Right hindlimb (tissue), 1 donor: ENCODE measurements at places on chromosomes 1 and 21.

GRCh38 chr1:18727956-18728355 lies 97.3 kb downstream of the PAX7 start:
- DNase-seq: no peak

- DNase-seq: peak; percentile 90
Observed at GRCh38 chr1:207885129-207886032, 25.5 kb downstream of the CD34 start.

DNA sequence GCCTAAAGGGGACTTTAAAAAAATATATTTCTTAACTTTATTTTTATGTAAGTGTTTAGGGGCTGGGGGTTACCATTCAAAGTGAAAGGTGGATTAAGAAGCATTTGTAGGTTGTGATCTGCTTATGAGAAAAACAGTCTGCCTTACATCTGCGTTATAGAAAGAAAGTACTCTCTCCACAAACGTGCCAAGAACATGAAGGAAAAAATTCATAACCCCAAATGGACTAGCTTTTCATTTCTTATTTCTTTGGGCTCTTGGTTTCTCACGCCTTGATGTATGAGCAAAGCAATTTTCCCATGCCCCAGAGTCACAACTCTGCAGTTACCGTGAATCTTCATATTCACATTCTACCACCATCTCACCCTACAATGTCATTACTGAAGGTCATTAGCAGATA lies 1165.1 kb upstream of the ADGRL4 start:
- no peak for DNase-seq

DNA sequence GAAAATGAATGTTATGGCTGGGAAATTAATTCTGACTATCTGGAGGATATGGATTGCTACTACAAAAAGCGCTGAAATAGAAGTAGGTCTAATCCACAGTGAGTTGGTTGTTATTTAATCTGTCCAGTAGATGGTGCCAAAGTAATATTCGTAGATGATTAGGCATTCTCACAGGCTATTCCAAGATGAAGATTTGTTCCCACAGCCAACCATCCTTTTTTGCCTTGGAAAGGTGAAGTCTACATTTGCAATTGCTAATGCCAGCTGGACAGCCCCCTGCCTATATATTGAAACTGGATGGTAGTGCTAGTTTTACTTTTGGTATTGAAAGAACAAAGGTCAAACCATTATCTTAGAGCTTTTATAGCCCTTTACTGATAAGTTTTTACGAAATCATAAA lies 43.8 kb downstream of the RBM11 start:
- DNase-seq: no peak

DNA sequence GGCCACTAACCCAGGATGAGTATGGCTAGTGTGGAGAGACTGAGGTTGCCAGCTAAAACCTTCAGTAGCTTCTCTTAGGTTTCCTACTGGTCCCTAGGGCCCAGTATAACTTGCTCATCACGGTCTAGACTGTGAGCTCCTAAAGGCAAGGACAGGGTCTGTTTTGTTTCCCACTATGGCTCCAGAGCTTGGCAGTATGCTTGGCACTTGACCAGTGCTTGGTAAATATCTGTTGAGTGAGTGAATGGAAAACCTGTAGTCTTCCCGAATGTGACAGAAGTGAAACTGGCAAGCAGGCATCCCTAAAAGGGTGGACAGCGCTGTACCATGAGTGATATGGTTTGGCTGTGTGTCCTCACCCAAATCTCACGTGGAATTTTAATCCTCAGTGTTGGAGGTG lies 13.1 kb upstream of the PARS2 start:
- DNase-seq: no peak

- peak; percentile 49 for DNase-seq
Observed at GRCh38 chr1:47578721-47579419, 141.0 kb downstream of the FOXD2 start.

DNA sequence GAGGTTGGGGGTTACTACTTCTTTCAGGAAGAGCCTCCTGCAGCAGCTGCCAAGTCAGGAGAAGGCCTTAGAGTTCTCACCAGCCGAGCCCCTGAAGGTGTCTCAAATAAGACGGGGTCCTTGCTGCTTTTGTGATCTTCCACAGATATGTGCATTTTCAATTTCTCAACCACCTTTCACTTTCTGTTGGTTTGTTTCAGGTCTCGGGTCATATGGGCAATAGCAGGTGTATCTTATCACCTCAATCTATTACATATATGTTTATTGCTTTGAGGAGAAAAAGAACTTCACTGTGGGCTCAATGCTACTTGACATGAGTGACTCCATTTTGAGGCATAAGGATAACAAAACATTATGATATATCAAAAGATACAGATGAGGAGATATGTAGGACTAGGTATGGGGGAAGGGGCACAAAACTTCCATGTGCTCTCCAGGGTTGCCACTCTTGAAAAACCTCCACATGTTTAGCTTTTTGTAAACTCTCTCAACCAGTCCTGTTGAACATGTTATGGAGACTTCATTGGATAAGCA lies 1171.4 kb upstream of the ADGRL2 start:
- DNase-seq: no peak

DNA sequence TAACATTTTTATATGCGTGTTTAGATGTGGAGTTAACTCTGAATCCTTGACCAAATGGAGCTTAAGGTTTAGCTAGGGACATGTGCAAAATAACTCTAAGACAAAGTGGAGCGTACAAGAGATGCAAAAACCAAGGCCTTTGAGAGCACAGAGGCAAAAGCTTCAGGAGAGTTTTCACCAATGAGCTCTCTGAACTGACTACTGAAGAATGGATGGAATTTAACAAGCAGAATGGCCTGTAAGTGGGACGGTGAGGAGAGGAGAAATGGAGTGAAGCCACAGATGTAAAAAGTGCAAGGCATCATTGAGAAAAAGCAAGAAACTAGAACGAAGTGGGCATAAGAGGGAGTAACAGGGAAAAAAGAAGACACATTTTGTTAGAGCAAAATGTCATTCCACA lies 260.0 kb downstream of the RGS7 start:
- DNase-seq: no peak

DNA sequence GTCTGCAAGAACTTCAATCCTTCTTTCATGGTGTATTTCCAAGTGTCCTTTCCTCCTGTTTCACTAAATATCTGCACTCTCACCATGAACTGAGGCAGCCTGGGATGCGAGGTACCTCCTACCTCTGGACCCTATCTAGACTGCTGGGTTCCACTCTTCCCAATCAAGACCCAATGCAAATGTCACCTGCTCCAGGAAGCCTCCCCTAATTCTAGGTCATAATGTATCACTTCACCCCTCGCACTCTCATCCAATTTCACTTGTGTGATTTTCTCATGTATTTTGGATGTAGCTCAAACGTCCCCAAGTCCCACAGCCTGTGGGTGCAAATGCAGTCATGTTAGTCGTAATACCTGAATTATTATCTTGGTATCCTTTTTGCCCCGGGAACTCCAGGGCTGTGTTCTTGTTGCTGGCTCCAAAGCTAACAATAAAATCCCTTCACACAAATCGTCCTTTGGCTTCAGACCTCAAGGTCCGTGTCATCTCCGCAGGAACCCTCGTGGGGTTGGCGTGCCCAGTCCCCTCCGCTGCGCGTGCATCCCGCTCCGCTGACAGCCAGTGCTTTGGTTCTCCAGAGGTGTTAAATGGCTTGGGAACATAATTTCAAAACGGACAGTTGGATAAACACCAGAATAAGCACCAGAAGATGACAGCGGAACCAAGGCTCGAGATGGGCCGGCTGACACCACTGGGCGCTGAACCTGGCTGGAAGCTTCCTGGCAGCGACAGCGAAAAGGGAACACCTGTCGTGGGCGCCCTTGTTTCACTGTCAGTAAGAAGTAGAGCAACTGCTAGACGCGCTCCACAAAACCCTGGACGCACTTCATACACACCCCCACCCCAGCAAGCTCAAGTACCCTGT lies 1.0 kb upstream of the BACH1 start:
- DNase-seq: no peak

DNA sequence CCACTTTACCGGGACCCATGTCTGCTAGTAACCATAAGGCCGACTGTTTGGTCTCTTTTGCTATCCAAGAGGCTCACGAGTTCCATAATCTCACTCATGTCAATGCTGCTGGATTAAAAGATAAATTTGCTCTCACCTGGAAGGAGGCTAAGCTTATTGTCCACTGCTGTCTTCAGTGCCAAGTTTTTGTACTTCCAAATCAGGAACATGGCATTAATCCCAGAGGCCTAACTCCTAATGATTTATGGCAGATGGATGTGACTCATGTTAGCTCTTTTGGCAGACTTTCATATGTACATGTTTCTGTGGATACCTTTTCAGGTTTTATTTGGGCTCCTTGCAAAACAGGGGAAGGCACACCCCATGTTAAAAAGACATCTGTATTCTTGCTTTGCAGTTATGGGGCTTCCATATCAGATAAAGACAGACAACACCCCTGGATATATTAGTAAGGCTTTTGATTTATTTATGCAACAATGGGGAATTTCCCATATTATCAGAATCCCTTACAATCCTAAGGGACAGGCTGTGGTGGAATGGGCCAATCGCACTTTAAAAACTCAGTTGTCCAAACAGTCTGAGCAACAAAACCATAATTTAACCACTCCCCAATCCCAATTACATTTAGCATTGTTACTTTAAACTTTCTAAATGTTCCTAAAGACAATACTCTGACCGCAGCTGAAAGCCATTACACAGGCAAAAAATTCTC lies 162.7 kb downstream of the IER5 start:
- DNase-seq: no peak

DNA sequence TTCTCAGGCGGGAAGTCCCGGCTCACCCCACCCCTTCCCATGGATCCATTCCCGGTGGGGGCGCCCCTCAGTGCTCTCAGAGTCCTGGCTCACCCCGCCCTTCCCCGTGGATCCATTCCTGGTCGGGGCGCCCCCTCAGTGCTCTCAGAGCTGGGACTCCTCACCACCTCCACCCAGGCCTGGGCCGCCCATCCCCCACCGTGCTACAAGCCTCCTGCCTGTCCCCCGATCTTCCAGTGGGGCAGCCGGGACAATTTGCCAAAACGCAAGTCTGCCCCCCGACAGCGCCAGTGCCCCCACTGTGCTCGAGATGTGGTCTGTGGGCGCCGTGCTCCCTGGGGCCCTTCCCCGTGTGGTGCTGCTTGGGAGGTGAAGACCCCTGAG lies 23.2 kb upstream of the PLCH2 start:
- DNase-seq: no peak
